ENCODE measurements at places on chromosomes 4 and X.

DNA sequence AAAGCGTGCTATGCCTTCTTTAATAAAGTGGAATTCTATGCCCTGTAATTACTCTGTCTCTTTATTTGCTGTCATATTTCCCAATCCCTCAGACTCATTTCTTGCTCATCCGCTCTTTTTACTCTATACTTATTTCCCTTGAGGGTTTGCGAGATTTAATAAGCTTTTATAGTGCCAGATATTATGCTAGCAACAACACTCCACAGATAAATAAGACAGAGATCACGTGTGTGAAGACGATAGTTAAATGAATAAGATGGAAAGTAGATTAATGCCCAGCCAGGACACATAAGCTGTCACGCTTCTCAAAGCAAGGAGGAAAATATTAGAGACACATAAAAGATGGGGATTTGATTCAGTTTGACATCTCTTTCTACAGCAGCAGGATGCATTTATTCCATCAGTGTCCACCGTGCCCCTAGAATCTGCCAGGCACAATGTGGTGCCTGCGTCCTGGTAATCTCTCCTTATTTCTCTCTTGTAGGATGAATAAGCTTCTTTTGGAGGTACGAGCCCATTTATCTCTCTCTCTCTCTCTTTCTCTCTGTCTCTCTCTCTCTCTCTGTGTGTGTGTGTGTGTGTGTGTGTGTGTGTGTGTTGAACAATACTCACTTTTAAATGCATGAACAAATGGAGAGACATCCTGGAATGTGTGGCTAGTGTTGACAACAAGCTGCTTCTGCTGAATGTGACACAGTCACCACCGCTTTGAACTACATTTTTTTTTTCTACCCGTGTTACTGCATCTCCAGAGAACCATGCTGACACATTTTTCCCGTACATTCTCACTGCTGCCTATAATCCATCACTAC lies 48.2 kb downstream of the TMEM156 start:
- no peak for DNase-seq

DNA sequence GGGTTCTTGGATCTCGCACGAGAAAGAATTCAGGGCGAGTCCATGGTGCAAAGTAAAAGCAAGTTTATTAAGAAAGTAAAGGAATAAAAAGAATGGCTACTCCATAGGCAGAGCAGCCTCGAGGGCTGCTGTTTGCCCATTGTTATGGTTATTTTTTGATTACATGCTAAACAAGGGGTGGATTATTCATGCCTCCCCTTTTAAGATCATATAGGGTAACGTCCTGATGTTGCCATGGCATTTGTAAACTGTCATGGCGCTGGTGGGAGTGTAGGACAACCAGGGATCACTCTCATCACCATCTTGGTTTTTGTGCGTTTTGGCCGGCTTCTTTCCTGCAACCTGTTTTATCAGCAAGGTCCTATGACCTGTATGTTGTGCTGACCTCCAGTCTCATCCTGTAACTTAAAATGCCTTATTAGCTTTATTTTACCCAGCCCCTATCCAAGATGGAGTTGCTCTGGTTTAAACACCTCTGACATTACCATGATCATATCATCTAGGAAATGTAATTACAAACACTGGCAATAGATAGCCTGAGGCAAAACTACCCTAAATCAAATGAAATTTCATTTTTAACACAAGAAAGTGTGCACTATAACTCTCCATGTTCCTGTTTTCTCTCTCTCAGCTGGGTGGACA lies 94.3 kb upstream of the ATXN3L start:
- no peak for DNase-seq

- DNase-seq = no peak
Observed at GRCh38 chr4:182143822-182144625, 99.2 kb upstream of the TENM3 start.

- no peak for DNase-seq
Observed at GRCh38 chr4:185933078-185933581, 121.1 kb upstream of the SORBS2 start.

GRCh38 chr4:47235721-47236120 lies 204.4 kb downstream of the GABRB1 start:
- no peak for DNase-seq

DNA sequence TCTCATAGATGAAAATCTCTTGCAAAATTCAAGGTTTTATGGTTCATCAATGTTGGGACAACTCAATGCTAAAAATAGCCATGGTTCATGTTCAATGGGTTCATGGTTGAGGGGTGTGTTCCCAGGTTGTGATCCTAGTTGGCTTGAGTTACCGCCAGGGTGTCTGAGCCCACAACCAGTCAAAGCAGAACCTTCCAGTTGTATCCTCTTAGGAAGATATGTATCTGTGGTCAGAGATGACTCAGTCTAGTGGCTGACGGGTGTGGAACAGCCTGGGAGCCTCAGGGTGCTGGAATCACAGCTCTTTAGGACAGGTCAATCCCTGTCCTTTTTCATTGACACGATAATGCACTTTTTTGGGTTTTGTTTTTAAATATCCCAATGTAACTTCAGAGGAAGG lies 192.3 kb upstream of the NR3C2 start:
- no peak for DNase-seq

GRCh38 chr4:142815834-142816233 lies 30.3 kb downstream of the INPP4B start:
- DNase-seq = no peak

DNA sequence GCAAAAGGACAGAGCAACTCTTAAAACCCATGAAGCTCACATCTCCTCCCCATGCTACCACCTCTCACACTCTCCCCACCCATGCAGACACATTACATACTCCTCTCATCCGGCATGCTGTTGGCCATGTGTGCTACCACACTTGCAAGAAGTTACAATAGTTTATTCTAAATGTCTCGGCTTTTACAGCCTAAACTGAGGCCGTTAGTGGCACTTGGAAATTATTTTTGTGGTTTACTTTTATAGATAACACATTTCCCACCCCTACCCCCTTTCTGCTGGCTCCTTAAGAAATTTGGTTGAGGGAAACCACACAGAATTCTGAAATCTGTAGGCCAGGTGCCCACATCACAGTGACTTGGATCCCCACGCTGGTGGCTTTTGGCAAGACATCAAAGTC lies 141.1 kb upstream of the HHIP start:
- no peak for DNase-seq

DNA sequence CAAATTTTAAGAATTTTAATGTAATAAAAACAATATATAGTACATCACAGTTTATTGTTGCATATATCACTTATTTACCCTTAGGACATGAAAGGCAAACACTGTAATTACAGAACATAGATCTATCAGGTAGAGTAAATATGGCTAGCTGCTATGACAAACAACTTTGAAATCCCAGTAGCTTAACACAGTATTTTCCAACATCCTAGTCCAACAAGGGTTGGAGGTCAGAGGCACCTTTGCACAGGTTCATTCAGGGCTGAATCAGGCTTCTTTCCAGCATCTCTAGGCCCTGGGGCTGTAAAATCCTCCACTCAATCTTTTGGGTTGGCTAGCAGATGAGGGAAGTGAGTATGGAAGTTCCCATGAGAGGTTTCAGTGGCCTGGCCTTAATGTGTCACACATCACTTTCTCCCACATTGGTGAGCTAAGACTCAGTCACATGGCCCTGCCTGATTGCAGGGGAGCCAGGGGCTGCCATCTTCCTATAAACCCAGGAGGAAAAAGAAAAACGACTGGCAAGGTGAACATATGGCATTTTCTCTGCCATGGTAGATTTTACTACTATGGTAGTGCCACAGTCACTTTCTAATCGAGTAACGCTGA lies 32.9 kb downstream of the HERC6 start:
- DNase-seq = no peak

GRCh38 chr4:73193155-73193554 lies 65.4 kb downstream of the ANKRD17 start:
- no peak for DNase-seq

DNA sequence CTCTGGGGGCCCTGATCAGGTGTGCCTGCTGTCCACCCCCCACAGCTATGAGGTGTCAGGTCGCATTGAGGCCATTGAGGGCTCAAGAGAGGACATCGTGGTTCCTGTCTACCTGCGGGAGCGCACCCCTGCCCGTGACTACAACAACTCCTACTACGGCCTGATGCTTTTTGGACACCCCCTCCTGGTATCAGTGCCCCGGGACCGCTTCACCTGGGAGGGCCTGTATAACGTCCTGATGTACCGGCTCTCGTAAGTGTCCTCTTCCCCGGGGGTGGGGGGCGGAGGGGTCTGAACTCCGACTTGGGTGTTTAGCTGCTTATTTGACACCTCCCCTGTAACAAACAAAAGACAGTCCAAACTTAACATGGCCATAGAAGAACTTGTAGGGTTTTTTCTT lies 10.5 kb downstream of the USP11 start:
- DNase-seq = no peak

GRCh38 chr4:55592014-55592413 lies at the start of gene PDCL2:
Gene PDCL2 (minus strand): TSS chr4:55592245. CDS start chr4:55592109, 136 bp downstream.
- no peak for DNase-seq

DNA sequence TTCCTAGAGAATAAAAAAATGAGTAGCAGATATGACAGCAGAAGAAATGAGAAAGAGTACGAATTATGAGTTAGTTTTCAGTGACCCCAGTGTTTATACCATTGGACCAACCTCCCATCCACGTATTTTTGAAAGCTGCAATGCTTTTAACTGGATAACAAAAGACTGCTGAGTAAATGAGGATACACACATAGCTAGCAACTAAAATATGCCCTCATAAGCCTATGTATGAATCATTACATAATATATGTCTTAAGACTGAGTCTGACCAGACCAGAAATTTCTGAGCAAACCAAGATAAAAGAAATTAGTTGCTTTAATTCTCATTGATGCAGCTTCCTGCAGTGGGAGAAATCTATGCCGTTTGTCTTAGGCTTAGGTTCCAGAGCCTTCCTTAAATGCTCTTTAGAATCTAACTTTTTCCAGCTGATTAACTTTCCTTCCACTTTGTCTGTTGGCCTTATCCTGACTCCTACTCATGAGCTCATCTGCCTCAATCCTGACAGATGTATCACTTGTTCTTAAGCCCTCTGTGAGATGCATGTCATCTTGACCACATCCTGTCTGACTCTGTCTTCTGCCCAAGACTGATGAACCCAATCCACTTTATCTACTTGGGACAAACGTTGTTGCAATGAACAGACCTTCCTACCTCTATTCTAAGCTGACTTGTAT lies 301.4 kb upstream of the AADAT start:
- no peak for DNase-seq

DNA sequence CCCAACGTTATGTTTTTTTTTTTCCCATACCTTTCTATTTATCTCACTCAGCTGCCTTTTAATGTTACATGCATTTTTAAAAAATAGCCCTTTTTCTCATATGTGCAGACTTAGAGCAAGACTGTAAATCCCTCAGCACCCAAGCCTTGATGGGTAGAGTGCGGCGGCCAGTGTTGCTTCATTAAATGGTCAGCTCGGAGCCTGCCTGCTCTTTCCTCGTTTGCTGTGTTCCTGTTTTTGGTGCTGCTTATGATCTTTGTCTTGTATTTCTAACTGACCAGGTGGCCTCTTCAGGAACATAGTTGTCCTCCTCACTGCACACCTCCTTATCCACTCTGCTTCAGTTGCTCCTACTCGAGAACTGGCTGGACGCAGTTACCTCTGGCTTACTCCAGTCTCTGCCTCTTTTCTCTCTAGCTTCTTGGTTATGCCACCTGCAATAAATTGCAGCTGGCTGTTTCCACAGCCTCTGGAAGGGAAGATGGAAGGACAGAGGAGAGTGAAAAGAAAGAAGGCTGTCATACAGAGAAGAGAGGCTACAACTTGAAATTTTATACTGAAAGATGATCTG lies 10.7 kb downstream of the RBPJ start:
- DNase-seq = no peak

DNA sequence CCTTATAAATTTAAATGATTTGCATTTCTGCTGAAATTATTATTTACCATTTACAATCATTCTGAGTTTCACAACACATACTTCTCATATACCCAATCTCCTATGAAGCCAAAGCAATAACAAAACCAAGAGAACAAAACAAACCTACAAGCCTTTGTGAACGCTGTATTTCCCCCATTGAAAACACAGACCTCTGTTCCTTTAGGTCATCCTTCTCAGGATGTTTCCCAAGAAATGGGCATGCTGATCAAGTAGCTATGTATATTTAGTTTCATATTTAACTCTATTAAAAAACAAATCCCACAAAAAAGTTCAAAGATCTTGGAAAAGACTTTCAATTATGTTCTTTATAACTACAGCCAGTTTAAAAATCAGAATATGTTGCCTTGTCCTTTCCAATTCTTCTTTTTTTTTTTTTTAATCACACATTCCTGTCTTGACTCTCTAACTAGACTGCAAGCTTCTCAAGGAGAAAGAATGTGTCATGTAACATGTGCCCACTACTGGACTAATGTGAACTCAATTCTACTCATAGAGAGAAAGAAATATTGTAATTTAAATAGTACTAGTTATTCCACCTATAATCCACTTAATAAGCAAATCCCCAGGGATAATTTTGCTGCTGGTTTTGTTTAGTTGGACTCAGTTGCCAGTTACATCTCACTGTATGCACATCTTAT lies 84.3 kb upstream of the PRSS48 start:
- no peak for DNase-seq

DNA sequence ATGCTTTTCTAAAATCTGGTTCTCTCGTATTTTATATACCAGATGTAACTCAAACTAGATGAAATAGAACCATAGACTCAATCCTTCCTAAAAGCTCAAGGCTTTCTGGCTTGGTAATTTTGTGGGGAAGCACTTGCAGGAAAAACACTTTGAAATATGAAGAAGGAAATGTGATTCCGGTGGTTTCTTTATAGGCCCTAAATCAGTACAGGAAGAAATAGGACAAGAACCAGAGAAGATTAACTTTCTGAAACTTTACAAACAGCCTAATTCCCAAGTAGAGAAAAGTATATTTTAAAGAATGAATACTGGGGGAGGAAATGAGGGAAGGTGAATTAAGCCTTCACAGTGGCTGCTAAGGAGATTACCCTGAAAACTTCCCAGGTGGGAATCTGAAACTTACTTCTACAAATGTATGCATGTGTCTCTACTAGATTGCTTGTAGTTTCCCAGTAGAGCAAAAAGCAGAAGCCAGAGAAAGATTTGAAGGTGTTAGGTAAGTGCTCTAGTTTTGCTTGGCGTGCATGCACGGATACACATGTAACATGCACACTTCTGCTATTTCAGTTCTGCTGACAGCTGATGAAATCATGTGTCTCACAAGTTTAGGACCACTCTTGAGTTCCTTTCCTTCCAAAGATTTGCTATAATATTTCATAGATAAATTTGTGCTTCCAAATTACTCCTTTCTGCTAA lies 92.1 kb downstream of the AFF1 start:
- DNase-seq = no peak

DNA sequence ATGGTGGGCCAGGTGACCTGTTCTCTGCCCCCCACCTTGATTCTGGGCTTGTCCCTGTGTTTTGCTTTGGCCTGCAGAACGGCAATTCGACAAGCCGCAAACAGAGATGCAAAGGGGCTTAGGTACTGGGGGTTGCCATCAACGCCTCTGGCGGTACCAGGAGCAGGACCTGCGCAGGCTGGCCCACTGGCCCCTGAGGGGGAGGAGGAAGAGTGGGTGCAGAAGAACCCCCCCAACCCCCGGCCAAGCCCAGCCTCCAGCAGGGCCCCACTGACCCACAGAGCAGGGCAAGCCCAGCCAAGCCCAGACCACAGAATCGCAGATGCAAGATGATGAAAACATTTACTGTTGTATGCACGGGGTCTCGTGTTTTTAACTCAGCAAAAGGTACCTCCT lies 89.4 kb downstream of the PPP2R2C start:
- no peak for DNase-seq

- no peak for DNase-seq
Observed at GRCh38 chr4:169540774-169541173, 71.6 kb downstream of the NEK1 start.

All from stimulated activated CD8-positive, alpha-beta memory T cell treated with anti-CD3 and anti-CD28 coated beads, Interleukin-4, amount 100 ng/mL, for 1 hour (primary cell).